ENCODE measurements at places on chromosomes 7 and 10. TPM values are rescaled to one million over a fixed set of nuclear protein-coding genes. Genes with fewer than 3 reads are reported as not detected.

The RELN gene
- 7.5 TPM for total RNA-seq

The MLXIPL gene
- total RNA-seq: 2.0 TPM

The CYP26C1 gene
- total RNA-seq: 0.09 TPM

The EPHB6 gene
- 11.0 TPM for total RNA-seq

The HMX3 gene
- total RNA-seq: not detected

The CACNB2 gene
- total RNA-seq: 2.1 TPM

The VIPR2 gene
- total RNA-seq: not detected

The GRID2IP gene
- total RNA-seq: not detected

The SFRP4 gene
- total RNA-seq: 171 TPM

All from fibroblast of the aortic adventitia (primary cell).